ENCODE measurements at places on chromosomes 4 and X. TPM values are rescaled to one million over a fixed set of nuclear protein-coding genes. Genes with fewer than 3 reads are reported as not detected.

GRCh38 chr4:2935762-2936743 lies 27.2 kb downstream of the NOP14 start:
- DNase-seq: peak; percentile 85

GRCh38 chrX:41481264-41482109 lies 34.3 kb downstream of the NYX start:
- DNase-seq: no peak

- peak; percentile 84 for DNase-seq
These were observed at the start of gene NDNF for GRCh38 chr4:121072224-121073003. TSS of gene NDNF (minus strand) at chr4:121072535. CDS start at chr4:121045837, 26,698 bp downstream.

- no peak for DNase-seq
These were observed 64.3 kb downstream of the TASL start for GRCh38 chrX:30513284-30513683.

The MED14 gene
- total RNA-seq: 36.8 TPM

DNA sequence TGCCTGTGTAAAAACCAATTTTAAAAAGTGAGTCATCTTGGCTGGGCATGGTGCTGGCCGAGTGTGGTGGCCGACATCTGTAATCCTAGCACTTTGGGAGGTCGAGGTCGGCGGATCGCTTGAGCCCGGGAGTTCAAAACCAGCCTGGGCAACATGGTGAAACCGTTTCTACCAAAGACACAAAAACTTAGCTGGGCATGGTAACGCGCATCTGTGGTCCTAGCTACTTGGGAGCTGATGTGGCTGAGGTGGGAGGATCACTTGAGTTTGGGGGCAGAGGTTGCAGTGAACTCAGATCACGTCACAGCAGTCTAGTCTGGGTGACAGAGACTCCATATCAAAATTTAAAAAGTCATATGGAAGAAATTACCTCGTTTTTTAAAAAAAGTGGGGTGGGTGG lies 7.6 kb downstream of the RLIM start:
- no peak for DNase-seq

GRCh38 chrX:16239211-16239610 lies 71.9 kb downstream of the MAGEB17 start:
- DNase-seq: no peak

DNA sequence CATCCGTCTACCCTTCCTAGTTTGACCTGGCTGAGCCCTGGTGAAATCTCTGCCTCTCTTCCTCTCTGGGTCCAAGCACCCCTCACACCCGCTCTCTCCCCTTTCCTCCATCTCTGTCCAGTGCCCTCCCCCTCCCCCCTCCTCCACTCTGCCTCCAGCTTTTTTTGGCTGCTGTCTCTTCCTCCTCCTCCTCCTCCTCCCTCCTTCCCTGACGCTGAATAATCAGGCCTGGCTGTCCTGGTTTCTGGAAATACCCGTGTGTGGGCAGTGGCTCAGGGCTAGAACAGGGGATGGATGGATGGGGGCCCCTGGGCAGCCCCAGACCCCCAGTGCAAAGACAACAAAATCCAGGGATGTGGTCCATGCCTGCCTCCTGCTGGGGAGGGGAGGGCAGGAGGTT lies 4.7 kb upstream of the SYP start:
- DNase-seq: no peak

- no peak for DNase-seq
These were observed 3.0 kb upstream of the NXT2 start for GRCh38 chrX:109533631-109534030.

- DNase-seq: no peak
These were observed 2407.1 kb downstream of the ARAP2 start for GRCh38 chr4:33837043-33837838.

DNA sequence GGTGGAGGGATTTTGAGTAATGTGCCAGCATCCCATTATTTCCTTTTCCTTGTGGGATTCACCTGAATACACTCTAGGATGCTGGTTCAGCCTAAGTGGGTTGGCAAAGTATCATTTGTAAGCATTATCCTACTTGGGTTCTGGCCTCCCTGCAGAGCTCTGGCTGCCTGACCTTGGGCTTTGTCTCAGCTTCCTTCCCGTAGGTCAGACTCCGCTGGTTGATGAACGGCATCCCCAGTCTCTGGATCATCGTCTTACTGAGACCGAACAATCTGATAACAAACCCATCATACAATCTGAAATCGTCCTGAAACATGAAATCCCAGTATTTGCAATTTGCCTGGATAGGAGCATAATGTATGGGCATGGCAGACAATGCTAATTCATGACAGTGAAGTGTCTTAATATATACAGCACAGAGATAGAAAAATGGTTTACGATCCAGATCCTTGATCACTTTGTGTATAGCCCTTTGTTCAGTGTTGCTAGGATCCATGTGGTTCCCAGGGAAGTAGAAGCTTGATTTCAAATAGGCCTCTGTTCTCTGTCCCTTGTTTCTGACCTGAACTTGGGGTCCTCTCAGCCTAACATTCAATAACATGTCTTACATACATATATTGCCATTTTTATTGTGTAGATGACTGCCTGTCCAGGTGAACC lies 5.5 kb downstream of the MID2 start:
- DNase-seq: no peak

The PDLIM5 gene
- total RNA-seq: 69.2 TPM

The MAGEB1 gene
- not detected for total RNA-seq

DNA sequence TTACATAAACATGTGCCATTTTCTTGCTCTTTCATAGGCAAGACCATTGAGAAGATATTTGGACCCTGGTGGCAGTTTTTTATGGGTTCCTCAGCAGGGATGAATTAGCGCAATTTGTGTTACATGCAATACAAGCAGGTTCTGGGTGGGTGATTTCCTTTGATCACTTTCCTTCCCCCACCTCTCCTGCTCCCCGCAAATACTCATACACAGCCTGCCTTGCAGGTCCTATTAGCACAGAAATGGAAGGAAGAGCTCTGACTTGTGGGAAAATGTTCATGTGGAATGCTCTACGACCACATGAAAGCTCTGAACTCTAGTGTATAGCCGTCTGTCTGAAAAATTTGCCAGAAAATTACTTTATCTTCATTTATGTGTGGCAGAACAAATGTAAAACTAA lies 361.0 kb upstream of the FAT1 start:
- no peak for DNase-seq

- no peak for DNase-seq
These were observed 213.8 kb upstream of the LDB2 start for GRCh38 chr4:17112292-17112659.

GRCh38 chr4:102430461-102430910 lies 70.7 kb upstream of the NFKB1 start:
- no peak for DNase-seq

The MTNR1A gene
- total RNA-seq: not detected

DNA sequence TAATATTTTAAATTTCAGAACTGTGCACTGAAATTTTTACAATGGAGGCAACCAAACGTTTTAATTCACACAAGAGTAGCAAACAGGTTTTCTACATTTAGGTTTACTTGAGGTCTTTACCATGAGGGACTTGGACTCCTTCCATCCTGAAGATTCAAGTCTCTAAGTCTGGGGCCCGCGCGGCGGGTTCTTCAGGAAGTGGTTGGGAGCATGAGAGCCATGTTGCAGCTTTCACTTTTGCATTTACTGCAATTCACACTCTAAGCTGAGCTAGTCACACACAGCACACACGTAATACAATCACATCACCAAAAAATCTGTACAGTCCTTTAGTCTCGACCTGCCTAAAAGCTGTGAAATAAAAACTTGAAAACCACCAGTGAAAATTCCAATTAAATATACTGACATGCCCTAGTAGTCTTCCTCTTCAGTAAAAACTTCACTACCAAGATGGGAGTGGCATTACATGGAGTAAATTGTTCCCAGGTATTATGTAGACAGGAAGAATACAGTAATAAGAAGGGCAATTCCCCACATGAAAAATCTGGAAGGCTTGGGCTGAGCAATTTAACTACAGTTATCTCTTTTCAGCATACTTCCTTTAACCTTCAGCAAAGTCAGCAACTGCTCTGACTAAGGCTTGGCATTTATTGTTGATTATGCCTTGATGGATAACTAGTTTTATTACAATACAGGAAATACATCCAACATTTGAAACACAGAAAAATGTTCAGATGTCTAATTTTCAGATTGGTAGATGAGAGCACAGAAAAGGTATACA lies 571.1 kb upstream of the DIPK2B start:
- no peak for DNase-seq
